Activated CD8-positive, alpha-beta memory T cell treated with anti-CD3 and anti-CD28 coated beads for 1 hour (primary cell): ENCODE measurements at places on chromosomes 3 and 15.

DNA sequence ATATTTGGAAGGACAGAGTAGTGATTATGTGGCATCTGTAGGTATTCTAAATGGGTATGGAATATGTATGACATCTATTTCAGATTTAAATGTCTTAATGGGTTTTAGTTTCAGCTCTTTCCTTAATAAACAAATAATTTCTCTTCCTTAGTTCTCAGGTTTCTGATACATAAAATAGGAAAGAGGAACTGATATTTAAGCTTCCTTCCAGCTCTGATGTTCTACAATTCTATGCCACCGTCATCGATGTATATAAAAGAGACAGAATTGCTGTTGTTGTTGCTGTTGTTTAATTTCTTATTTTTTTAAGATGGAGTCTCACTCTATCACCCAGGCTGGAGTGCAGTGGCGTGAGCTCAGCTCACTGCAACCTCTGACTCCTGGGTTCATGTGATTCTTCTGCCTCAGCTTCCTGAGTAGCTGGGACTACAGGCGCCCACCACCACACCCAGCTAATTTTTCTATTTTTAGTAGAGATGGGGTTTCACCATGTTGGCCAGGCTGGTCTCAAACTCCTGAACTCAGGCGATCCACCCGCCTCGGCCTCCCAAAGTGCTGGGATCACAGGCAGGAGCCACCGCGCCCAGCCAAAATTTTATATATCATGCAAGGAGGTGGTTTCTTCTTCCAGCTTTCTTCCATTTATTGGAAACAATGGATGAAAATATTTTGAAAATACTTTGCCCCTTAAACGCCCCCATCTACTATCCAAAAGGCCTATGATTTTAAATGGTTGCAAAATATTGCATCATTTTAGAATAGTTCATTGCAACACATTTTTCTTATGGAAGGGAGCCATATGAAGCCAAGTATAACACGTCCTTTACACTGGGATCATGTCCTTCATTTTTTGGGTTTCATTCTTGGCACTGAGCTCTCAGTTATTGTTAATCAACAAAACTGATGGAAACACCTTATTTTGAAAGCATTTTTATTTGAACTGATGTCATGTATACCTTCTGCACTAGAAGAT lies 13.9 kb upstream of the C15orf61 start:
- no peak for DNase-seq

GRCh38 chr3:65758876-65759598 lies 279.7 kb downstream of the MAGI1 start:
- DNase-seq, result no peak

DNA sequence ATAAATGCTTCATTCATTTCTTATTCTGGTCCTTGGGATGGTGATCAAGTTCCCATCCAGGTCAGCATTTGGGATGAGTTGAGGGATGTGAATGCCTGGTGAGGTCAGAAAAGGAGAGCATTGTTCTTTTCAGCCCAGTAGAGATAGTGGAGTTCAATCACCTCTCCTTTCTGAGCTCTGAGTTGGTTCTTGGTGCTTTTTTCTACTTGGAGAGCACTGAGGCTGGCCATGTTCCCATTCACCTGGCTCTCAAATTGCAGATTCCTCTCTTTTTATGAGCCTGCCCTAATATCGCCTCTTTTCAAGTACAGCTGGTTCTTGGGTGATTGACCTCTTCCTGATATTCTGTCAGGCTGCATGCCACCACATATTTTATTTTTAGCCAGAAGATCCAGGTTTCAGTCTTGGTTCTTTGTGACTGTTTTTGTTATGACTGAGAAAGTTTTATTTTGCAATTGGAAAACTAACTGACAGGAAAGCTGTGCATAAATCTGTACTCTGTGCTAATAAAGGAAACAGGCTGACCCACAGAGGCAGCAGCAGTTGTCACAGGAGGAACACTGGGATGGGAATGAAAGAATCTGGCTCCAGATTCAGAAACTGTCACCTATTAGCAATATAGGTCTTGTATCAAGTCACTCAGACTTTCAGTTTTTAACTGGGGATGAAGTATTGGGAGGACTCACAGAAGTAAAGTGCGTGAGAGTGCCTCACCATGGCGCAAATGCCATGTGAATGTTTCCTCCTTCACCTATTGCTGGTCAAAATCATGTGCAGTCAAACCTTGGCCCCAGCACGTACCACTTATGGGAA lies 10.7 kb downstream of the AQP9 start:
- no peak for DNase-seq

DNA sequence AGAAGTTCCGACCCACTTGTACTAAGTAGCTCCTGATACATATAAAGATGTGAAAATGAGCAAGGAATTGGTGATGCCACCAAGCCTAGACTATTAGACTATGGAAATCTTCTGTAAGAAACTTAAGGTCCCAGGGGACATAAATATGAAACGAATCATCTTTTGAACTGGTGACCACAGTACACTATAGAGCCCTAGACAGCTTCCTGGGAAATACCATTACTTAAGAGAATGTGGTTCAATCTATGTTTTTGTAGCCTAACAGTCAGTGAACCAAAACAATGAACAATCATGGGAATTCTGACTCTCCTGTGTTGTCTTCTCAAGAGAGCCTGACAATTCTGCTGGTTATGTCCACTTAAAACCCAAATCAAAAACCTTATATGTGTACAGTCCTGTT lies 191.6 kb downstream of the GREM1 start:
- no peak for DNase-seq

GRCh38 chr3:5431146-5431545 lies 243.6 kb downstream of the EDEM1 start:
- DNase-seq, result no peak

- DNase-seq, result no peak
These were observed 862.6 kb downstream of the AGBL1 start for GRCh38 chr15:86942285-86942684.

- DNase-seq, result no peak
These were observed 2.0 kb upstream of the IL20RB start for GRCh38 chr3:136955813-136956212.

- no peak for DNase-seq
These were observed 381.5 kb upstream of the C2CD4B start for GRCh38 chr15:62546628-62547027.

GRCh38 chr3:172031996-172032395 lies 7.4 kb upstream of the FNDC3B start:
- DNase-seq, result no peak

DNA sequence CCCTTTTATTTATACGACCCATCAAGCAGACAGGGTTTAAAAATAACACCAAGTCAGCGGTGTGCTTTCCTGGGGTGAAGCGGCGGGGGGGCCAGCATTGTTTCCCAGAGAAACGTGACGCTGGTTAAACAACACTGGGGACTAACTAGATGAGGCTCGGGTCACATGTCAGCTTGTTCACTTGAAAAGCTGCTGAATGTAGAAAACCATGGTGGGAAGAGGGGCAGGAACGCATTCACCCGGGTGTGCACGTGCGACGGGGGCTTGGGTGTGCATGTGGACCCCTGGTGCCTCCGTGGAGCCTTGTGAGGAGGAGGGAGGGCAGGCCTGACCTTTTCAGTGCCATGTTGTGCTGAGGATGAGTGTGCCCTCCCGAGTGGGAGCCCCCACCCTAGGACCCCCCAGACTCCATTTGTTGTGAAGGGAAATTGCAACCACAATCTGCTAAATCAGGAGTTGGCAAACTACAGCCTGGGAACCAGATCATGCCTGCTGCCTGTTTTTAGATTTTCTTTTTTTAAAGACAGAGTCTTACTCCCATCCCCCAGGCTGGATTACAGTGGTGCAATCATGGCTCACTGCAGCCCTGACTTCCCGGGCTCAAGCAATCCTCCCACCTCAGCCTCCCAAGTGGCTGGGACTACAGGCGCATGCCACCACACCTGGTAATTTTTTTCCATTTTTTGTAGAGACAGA lies 70.4 kb upstream of the CMTM7 start:
- no peak for DNase-seq

- DNase-seq, result no peak
These were observed 89.3 kb upstream of the DGKG start for GRCh38 chr3:186451371-186451770.

DNA sequence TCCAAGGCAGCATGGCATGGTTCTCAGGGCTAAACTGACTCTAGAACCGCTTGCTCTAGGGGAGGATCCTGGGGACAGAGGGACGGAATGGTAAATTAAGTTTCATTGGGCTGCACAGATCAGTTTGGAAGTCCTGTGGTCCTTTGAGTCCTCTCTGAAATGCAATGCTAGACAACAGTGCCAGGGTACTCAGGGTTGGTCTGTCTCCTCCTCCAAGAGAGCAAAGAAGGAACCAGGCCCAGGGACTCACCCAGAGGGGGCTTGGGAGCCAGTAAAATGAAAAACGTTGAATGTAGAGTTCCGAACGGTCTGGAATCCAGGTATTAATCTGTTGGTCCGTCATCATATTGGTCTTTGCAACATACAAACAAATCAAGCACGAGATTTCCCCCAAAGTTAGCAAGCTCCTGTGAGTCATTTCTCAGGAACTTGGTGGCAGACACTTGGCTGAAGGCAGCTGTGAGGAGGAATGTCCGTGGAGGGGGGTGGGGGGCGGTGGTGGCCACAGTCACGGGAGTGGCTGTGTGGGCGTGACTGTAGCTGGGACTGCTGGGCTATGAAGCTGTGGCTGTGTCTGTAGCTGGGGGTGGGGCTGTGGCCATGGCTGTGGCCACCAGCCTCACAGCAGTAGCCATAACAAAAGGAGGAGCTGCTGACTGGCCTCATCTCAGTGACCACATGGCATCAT lies 361.0 kb downstream of the SHQ1 start:
- no peak for DNase-seq

DNA sequence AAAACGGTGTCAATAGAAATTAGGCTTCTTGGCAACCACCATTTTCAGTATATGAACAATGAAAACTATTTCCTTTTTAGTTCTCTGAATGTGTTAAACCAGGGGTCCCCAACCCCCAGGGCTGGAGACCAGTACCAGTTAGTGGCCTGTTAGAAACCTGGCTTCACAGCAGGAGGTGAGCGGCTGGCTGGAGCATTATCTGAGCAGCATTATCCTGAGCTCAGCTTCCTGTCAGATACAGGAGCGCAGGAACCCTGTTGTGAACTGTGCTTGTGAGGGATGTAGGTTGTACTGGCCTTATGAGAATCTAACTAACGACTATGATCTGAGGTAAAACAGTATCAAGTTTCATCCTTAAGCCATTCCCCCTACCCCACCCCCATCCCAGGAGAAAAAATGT lies 328.7 kb downstream of the ZBBX start:
- DNase-seq, result no peak

DNA sequence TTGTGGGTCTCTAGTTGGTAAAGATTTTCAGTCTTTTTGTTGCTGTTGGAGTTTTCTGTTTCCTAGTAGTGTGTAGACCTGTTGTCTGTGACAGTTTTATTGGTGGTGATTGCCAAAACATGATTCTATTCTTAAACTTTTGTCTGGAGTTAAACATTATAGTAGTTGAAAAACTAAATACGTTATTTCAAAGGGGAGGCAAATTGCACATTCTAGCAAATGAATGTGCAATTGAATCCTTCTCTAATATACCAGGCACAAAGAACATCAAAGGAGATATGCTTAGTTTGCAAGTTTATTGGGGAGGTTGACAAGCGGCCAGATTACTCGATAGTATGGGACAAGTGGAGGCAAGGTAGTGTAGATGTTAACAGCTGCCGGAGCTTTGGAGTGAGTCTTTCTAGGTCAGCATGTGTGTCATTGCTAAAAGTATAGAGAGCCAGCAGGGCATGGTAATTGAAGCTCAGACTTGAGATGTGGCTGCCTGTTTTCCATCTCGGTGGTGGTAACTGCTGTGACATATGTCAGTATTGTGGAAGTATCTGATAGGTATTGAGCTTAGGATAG lies 20.6 kb downstream of the CHD2 start:
- no peak for DNase-seq
